Fibroblast of lung (primary cell): ENCODE measurements at places on chromosomes 2 and 18. TPM values are rescaled to one million over a fixed set of nuclear protein-coding genes. Genes with fewer than 3 reads are reported as not detected.

Gene CYP27A1
- polyA plus RNA-seq: 12.7 and 16.2 TPM in 2 replicates

GRCh38 chr18:21486905-21487437 lies 113.5 kb downstream of the ESCO1 start:
- no peak for DNase-seq

Gene ASPRV1
- 0.08 and 0.10 TPM in 2 replicates for polyA plus RNA-seq

DNA sequence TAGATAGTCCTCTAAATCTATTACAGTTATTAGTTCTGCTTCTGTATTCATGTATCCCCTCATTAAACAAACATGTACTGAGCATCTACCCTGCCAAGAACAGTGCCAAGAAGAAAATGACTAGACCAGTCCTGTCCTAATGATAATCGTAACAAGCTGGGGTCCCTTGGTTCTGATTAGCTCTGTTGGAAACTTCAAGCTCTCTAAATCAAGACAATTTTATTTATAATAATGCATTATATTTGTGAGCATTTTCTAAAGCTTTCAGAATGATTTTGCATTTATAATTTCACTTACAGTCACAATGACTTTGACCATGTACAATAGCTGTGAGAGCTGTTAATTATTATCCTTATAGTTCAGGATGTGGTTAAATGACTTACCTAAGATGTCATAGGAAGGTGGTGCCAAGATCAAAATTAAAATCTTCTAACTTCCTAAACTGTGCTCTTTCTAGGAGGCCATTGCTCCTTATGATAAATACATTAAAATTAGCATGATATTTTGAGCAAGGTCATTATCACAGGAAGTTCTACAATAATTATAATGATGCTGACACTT lies 336.5 kb upstream of the SLC39A10 start:
- peak; percentile 22 for DNase-seq

Gene IL37
- not detected in 2 replicates for polyA plus RNA-seq

Gene SLC9A4
- polyA plus RNA-seq: not detected in 2 replicates

- DNase-seq: no peak
Observed at GRCh38 chr18:41624460-41624859, 330.6 kb upstream of the PIK3C3 start.

- no peak for DNase-seq
Observed at GRCh38 chr2:204343685-204344084, 201.6 kb upstream of the PARD3B start.

DNA sequence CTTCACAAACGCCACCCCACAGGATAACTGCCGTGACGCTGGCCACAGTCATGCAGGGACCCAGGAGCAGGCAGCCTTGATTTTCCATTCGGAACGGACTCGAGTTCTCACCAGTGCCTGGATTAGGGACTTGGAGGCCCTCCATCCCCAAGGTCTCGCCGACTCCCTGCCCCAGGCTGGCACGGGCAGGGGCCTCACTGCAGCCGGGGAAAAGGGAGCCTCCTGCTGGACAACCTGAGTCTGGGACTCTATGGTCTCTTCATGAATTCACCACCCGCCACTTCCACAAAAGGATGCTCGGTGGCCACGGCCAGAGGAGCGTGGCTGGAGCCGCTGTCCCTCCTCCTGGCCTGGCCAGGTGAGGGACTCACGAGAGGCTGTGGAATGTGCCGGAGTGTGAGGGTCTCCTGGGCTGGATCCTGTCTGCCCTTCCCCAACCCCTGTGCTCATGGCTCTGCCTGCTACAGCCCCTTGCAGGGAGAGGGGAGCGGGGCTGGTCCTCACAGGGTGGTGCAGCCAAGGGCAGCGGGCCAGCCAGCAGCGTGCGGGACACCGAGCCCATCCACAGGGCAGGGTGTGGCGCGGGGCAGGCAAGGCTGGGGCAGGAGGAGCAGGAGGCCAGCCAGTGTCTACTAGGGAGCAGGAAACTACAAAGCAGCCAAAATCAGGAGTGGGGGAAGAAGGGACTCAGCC lies 42.3 kb downstream of the AQP12A start:
- DNase-seq: no peak

DNA sequence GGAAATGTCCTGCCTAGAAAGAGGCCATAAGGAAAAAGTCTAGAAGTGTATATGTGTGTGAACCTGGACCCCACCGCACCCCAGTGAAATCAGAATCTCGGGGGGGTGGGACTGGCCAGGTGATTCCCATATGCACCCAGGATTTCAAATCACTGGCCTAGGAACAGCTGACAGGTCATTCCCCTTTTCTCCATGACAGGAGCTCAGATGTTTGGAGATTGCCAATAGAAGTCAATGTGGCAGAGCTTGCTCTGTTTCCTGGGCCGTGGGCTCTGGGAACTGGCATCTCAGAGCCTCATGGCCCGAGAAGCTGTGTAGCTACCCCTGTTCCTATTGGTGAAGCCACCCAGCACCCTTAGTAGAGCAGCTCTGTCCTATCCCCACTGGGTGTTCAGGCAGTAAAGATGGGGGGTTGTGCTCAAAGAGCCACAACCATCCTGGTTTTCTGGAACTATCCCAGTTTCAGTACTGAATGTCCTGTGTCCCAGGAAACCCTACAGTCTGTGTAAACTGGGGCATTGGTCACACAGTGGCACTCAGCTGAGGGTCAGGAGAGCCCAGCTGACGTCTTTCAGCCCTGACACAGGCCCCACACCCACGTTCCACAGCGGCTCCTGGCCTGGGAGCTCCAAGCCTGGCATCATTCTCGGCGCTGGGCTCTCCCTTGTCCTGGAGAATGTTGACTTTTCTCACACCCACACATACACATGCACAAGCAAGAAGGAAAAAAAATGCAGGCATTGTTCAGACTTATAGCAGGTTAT lies 18.9 kb downstream of the GNLY start:
- DNase-seq: peak; percentile 77
